Transverse colon (tissue), 4 donors: ENCODE measurements at places on chromosomes 2 and 18. TPM values are rescaled to one million over a fixed set of nuclear protein-coding genes. Genes with fewer than 3 reads are reported as not detected.

DNA sequence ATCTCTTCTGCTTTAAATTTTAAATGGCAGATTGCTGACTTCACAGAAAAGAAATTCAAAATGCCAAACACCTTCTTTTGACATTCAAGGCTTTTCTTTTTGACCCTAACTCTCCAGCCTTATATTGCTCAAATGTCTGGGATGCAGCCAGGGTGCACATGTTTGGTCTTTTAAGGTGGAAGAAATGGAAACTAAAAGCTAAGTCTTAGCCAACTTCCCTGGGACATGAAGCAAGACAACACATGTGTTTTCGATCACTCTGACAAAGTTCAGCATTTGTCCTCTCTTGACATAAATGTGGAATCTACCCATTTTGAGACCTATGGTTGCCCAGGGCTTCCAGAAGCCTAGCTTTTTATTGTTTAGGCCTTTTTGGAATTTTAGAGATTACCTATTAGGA lies 161.6 kb downstream of the RDH14 start:
- DNase-seq = no peak

GRCh38 chr2:20232837-20233207 lies 7.9 kb upstream of the SDC1 start:
- DNase-seq = no peak

DNA sequence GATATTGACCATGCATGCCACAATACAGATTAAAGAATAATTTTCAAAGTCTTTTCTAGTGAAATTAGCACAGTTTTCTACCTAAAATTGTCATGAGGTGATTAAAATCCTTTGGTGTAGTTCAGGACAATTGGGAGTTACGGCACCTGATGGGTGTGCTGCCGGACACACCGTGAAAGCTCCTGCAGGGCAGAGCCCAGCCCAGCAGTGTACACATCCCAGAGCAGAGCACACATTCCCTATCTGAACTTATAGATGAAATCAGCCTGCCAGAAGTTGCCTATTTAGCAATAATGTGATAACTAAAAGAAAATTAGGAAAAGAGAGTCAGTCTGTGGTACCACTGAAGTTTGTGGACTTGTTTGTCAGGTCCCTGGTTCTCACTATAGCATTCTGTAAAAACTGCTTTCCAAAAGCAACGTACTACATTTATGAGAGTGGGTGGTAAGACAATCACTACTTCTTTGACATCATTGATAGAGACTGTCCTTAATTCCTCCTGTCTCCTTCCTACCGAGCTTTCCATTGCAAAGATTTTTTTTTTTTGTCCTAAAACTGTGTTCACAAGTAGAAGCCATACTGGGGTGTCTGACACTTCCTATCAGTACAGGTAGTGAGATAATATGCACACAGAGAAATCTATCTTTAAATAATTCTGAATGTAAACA lies 3.4 kb downstream of the CYTIP start:
- DNase-seq = peak; percentile 37

DNA sequence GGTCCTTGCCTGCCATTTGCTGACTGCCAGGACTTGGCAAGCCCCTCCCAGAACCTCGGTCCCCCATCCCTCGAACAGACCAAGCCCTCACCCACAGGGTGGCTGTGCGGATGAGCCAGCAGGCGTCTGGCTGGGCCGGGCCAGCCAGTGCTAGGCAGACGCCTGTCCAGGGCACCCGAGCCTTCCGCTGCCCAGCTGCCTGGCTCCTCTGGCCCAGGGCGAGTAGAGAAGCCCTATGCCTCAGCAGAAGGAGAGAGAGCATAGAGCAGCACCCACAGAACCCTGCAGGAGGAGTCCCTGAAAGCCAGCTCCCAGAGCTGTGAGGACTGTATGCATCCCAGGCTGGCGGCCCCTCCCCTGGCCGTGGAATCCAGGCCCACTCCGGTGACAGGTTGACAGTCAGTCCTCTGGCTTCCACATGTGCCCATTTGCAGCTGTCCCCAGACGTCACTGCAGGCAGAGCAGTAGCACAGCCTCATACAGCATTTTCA lies 62.1 kb upstream of the GLI2 start:
- no peak for DNase-seq

Gene FRZB
- total RNA-seq = 3.5 TPM

Gene GPR35
- total RNA-seq = 91.1 TPM

Gene ABCG8
- not detected for total RNA-seq

Gene NETO1
- total RNA-seq = not detected
